Immature natural killer cell (primary cell): ENCODE measurements at places on chromosomes 6 and 20.

- no peak for DNase-seq
Measured at GRCh38 chr6:100724696-100725095, 156.4 kb downstream of the ASCC3 start.

DNA sequence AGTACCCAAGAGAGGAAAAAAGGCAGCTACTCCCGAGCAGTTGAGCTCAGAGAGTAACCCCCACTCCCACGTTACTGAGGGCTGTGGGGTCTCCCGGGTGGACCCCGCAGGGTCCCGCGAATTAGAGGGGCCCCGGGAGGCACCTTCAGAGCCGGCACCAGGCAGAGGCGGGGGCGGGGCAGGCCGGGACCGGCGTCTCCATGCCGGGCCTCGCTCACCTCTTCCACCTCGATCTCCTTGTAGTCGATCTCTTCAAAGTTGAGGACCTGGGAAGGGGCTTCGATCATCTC is 381 bp downstream of the MAP3K7 start:
- no peak for DNase-seq

DNA sequence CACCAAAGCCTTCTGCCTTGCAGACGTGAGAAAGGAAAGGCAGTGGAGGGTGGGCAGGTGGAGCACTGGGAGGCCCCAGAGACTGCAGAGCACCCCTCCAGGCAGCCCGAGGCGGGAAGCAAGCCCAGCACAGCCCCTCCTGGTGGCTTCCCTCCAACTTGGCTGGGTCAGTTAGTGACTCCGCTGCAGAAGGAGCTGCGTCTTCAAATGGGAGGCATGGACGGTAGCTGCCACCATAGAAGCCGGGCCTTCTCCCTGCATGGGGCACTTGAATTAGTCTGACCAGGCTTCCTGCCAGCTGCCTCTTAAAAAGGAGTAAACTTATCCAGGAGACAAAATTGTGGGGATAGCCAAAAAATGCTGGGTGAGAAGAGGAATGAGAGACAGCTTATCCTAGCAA is 88.0 kb upstream of the RPS6KA2 start:
- no peak for DNase-seq

- DNase-seq, result no peak
Measured at GRCh38 chr20:56606174-56606945, 22.7 kb upstream of the TFAP2C start.

- no peak for DNase-seq
Measured at GRCh38 chr6:46044881-46045617, 29.4 kb upstream of the CLIC5 start.

DNA sequence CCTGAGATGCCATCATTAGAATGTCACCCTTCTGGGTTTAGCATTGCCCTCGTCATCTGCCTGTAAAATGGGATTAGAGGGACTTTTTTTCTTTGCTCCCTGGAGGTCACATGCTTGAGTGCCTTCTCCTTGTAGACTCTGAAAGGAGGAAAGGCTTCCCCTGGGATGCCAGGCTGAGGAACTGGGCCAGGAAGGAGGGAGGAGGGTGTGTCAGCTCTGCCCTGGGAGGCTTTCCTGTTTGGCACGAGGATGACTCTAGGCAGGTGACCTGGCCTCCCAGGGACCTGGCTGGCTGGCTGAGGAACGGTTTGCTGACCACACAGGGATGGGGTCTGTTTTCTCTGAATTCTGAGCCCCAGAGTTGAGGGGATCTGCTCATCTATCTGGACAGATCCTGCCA is 137.9 kb upstream of the RNF24 start:
- no peak for DNase-seq

- no peak for DNase-seq
Measured at GRCh38 chr6:98036344-98036923, 753.4 kb upstream of the MMS22L start.

DNA sequence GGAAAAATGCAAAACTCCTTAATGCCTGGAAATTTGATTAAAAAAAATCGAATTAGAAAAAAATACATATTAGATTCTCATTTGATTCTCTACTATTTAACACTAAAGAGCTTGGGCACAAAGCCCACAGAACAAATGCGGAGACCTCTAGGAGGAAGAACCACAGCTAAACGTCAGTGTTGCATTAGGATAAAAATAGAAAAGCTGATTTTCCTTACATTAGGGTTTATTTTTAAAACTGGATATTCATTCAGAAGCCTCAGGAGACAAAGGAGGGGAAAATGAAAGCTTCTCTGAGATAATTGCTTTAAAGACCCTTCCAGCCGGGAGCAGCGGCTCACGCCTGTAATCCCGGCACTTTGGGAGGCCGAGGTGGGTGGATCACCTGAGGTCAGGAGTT is 77.3 kb downstream of the ECT2L start:
- no peak for DNase-seq

- no peak for DNase-seq
Measured at GRCh38 chr6:133548423-133549159, 307.4 kb downstream of the EYA4 start.

DNA sequence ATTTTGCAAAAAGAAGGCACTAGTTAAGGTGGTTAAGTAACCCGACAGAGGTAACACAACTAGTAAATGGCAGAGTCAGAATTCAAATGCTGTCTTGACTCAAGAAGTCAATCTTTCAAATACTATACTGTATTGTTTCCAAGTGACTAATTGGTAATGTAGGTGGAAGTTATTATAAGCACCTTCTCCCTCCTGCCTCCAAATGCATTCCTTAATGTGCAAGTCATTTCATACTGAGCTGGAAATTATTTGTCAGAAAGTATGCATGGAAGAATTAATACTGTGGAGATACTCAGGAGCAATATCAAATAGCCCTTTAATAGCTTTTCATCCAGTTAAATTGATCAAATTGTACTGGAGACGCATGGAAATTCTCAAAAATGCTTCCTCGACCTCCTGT is 579.1 kb downstream of the DOK5 start:
- DNase-seq, result no peak

- no peak for DNase-seq
Measured at GRCh38 chr20:62787866-62788265, 8.4 kb upstream of the MRGBP start.

DNA sequence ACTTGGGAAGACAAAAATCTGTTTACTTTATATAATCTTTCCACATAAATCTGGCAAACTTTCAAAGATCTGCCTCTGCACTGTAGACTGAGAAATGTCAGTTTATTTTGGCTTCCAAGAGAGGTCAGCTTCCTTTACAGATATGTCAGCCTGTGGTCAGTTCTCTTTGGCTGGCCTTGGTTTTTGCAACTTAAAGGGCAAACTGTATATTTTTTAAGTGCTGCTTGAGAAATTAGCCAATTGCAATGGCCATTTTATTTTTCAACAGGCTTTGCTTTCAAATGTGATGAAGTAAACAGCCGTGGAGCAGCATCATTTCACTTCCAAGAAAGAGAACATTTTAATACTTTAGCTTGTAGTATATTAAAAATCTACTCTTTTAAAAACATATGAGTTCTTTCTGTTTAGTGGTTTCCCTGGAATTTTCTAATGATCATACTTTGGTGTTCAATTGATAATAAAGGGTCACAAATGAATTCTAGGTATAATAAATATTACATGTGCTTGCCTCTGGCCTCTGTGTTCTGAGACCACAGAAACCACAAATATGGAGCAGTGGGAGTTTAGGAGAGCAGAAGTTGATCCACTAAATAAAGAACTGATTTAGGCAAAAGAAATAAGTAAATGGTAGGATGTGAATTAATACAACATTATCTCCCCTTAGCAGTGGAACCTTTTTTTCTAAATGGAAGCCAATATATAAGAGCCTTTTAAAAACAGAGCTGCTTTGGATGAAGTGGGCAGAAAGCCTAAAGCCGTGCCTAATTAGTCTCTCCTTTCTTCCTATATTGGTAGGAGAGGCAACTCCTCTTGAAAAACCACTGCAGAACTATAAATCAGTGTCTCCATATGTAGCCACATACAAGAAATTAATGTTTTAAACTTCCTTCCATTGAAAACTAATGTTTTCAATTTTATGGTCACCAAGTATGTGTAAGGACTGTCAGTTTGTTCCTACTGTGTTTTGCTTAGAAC is 16.2 kb downstream of the ADGRB3 start:
- DNase-seq, result no peak

DNA sequence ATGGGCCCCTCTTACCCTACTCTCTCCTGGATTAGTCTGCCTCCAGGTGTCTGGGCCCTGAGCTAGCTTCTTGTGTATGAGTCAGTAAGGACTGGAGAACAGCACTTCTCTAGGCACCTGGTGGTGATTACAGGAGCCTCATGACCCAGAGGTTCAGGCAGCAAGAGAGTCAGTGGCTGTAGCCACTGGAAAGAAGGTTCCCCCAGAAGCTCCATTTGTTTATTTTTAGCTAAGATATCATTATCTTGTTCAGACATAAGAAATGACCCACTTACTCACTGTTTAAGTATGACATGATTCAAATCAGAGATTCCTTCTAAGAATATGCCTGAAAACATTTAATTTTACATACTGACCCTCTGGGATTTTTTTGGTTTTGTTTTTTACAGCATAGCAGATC is 23.6 kb upstream of the SLC4A11 start:
- DNase-seq, result no peak

- DNase-seq, result no peak
Measured at GRCh38 chr6:136087986-136088385, 162.1 kb downstream of the MTFR2 start.

DNA sequence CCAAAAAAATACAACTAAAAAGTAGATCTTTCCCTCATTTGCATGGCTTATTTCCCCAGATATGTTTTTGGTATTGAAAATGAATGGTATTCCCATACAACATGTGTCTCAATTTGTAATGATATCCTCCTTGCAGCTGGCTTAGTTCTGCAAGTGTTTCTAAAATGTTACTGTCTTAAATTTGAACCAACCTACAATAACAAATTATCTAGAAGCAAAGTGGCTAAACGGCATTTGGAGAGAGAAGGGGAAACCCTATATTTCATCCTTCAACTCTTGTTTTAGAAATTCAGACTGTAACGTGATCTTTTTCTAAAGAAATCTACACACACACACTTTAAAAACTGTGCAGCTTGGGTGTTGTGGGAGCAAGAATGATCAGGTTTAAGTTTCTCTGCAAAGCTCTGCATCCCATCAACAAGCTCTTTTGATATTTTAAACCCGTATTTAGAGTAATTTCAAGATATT is 153.0 kb downstream of the SOBP start:
- DNase-seq, result no peak

DNA sequence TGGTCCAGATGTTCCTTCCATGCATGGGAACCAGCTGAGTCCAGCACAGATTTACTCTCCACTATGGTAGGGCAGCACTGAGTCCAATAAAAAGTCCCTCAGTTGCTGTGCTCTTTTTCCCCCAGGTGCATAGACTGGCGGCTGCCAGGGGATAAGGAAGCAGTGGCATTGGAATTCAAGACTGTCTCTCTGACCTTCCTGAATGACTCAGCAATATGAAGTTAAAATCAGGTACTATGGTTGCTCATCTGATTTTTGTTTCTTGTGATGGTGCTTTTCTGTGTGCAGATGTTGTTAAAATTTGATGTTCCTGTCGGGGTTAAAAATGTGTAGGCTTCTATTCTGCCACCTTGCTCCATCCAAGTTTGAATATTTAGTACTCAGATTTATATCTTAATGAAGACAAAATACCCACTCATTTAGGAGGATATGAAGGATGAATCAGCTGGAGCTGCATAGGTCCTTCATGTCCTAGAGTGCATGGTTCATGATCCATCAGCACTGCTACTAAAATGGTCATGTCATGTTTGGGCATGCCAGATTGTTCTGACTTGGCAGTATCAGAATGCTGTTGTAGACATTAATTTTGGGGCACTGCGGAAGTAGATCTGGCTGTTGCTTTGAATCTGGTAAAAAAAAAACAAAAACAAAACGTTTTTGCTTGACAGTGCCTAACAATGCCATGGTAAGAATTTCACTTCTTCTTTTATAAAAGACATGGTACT is 321.2 kb upstream of the MAP3K7 start:
- no peak for DNase-seq

DNA sequence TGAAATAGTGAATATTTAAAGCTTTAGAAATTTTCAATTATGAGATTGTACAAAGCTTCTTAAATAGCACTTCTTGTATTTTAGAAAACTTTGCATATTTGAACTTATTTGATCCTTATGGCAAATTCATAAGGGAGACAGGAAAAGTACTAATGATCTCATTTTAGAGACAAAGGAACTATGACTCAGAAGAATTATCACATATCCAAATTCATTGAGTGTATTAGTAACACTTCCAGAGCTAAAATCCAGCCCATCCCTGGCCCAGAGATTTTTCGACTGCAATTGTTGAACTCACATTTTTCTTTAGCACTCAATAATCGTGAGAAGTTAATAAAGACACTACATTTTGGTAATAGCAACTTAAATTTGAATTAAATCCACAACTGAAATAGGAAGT is 704.3 kb downstream of the EPM2A start:
- DNase-seq, result no peak

- DNase-seq, result no peak
Measured at GRCh38 chr20:944148-944547, 28.0 kb upstream of the ANGPT4 start.

- DNase-seq, result no peak
Measured at GRCh38 chr20:40967700-40968099, 60.9 kb upstream of the TOP1 start.

GRCh38 chr6:163554663-163555062 is 140.1 kb downstream of the QKI start:
- DNase-seq, result peak; percentile 40

GRCh38 chr20:32559753-32560380 is 25.3 kb downstream of the NOL4L start:
- DNase-seq, result no peak

DNA sequence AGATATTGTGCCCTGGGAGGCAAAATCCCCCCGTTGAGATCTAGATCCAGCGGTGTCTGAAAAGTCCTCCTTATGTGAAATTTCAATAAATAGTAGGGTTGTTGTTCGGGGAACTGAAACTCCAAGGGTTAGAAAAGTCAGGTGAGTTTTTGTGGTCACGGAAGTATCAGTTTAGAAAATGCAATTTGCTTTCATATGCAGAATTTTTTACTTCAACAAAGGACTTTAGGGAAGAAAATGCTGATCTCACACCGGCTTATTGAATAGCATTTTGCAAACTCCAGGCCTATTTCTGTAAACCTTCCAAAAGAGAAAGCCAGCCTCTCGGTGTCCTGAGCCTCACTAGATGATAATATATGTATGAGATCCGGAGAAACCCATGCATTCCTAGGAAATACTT is 254.7 kb downstream of the TSHZ2 start:
- no peak for DNase-seq

DNA sequence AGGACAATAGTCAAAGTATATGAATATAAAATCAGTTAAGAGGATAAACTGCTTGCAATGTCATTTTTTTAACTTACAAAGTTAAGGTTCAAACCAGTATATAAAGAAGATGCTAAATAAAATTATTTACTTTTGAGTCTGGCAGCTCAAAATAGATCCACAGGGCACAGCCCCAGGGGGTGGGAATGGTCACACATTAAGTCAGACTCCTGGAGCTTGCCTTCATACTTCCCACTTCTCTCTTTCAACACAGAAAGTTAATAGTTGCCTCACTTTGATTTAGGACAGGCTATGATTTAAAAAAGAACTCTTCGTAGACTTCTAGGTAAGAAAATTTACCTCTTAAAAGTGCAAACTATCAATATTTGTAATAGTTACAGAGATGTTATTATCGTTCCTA is 158.3 kb upstream of the RUNX2 start:
- DNase-seq, result no peak

- no peak for DNase-seq
Measured at GRCh38 chr20:37528446-37529213, 954 bp upstream of the BLCAP start.
